Left renal cortex interstitium (tissue), 4 donors: ENCODE measurements at places on chromosomes 11 and 22. TPM values are rescaled to one million over a fixed set of nuclear protein-coding genes. Genes with fewer than 3 reads are reported as not detected.

The KCTD14 gene
- polyA plus RNA-seq: 16.9 TPM

The MS4A15 gene
- not detected for polyA plus RNA-seq

DNA sequence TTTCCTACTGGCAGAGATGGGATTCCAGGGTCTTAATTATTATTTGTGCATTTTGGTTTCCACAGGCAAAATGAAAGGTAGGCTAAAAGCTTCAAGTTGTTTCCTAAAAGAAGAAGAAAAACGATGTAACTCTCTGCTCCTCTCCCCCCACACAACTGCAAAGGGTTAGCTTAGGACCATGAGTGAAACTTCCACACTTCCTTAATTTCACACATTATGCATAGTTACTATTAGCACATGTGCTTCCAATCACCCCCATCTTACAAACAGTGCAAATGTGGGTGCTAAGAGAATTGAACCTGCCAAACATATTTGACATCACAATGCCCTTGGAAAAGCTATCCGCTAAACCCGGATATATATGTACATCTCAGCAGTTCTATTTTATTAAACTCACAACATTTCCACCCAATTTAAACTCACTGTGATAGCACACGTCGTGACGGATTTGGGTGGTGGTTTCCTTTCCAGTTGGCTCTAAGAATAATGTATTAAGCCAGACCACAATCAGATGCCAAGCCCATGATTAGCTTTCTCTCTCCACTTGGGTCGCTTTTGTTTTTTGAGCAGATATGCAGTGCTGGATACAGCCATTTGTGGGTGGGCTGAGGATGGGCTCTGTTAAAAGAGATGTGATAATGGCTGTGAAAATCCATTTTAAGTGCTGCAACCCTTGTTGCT, 245.0 kb upstream of the POU2AF2 start:
- DNase-seq: no peak

- DNase-seq: no peak
Observed at GRCh38 chr22:47329727-47330650, 567.5 kb downstream of the TBC1D22A start.

DNA sequence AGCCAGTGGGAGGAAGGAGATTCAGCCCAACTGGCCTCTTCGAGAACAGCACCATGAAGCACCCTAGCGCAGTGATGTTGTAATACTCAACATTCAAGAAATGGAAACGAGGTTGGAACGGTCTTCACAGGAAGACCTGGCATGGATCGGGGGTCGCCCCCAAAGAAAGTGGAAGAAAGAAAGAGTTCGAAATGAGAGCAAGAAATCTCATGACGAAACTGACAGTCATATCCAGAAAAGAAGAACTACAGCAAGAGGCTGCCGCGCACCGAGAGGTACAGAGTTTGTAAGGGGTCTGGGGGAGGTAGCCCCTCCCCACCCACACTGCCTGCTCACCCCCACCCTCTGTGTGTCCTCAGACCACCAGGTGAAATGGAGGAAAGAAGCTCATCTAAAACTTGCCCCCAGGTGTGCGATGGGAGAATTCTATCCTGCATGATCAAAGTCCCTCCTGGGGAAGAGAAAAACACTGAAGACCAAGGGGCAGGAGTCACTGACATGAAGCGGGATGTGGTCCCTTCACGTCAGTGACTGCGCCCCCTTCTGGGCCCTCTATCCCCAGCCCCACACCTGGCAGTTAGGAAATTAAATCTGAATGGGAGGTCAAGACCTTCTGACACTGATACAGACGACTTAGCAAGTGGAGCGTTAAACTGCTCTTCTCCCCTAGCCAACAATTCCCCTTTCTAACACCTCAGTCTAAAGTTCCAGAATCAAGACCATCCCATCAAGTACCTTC, 52.9 kb upstream of the SPATA19 start:
- no peak for DNase-seq

DNA sequence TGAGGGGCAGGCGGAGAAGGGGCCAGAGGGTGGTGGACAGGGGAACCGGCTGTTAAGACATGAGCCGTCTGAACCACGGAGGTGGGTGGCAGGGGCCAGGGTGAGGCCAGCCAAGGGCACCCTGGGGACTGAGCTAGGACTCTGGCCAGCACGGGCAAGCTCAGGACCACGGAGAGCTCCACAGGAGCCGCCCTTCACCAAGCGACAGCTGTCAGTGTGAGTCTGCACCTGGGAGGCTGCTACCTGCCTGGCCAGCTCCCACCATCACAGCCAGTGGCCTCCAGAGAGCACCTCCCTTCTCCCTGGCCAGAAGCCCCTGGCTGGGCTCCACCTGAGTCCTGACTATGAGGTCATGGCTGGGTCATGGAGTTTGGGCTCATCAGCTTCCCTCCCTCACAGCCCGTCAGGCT, 21.6 kb downstream of the MGAT3 start:
- DNase-seq: no peak

- DNase-seq: no peak
Observed at GRCh38 chr11:33620423-33621171, 80.0 kb downstream of the C11orf91 start.

DNA sequence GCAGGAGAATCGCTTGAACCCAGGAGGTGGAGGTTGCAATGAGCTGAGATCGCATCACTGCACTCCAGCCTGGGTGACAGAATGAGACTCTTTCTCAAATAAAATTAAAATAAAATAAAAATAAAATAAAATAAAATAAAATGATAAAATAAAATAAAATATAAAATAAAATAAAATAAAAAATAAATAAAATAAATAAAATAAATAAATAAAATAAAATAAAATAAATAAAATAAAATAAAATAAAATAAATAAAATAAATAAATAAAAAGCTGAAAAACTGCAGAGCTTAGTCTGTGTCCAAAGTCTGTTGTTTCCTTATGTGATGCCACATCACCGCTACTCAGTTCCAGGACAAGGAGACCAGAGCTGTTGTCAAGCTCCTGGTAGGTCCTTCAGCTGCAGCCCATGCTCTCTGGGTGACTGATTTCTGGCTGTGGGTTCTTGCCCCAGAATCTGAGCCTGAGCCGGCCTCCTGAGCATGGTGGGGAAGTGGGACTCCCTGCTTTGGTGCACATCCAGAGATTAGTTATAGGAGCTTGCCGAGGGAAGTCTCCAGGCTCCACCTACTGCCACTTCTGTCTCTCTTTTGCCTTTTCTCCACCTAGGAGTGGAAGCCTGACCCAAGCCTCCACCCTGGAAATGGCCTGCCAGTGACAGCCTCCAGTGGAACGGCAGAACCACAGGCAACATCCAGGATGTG, 31.3 kb upstream of the ADA2 start:
- DNase-seq: no peak

GRCh38 chr11:120746376-120746775, 234.8 kb downstream of the GRIK4 start:
- DNase-seq: no peak
